ENCODE measurements at places on chromosomes 5 and 9.

- no peak for DNase-seq
Observed at GRCh38 chr5:131224387-131225201, 39.3 kb upstream of the CDC42SE2 start.

- DNase-seq: no peak
Observed at GRCh38 chr5:9537223-9538141, 8.4 kb downstream of the SEMA5A start.

GRCh38 chr5:86320266-86320665, 297.5 kb upstream of the COX7C start:
- DNase-seq: no peak

DNA sequence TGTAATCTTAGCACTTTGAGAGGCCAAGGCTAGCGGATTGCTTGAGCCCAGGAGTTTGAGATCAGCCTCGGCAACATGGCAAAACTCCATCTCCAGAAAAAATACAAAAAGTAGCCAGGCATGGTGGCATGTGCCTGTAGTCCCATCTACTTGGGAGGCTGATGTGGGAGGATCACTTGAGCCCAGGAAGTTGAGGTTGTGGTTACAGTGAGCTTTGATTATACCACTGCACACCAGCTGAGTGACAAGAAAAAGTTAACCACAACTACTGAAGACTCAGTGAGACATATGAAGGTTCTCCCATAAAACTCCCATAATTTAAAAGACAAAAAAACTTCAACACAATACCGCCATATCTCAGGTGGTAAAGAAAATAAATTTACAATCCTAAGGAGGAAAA, 98.0 kb downstream of the NR6A1 start:
- no peak for DNase-seq

DNA sequence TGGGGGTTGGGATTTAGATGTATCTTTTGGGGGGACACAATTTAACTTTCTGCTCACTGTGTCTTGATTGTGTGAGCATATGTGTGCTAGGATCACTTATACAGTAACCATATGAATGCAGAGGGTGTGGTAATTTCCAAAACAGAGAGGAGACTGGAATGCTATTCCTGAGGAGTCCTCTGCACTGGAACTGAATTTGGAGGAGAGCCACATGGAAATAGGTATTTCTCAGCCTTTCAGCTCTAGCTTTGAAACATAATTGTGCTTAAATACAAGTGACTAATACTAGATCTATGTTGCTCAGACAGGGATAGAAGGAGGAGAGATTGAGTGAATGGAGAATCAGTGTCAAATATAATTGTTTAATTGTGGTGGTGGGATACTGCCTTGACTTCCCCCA, 45.5 kb downstream of the FOCAD start:
- DNase-seq: no peak

DNA sequence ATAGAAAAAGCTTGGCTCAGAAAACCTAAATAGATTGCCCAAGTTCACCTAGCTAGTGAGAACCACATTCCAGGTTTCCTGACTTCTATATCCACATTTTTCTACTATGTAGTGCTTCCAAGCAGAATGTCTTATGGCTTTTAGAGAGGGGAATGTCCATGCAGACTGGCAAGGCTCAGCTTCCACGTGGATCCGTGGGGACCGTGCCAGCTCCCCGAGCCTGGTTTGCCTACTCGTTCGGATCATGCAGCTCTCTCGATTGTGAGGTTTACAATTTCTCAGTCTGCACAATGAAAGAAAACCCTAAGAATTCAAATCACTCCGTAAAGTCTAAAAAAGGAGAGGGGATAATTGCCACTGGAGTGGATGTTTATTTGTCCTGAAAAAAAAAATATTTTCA, 256.5 kb upstream of the NR4A3 start:
- no peak for DNase-seq

- DNase-seq: no peak
Observed at GRCh38 chr5:1004461-1005248, 3.9 kb upstream of the NKD2 start.

GRCh38 chr5:137365126-137365865, 133.8 kb downstream of the SPOCK1 start:
- no peak for DNase-seq

DNA sequence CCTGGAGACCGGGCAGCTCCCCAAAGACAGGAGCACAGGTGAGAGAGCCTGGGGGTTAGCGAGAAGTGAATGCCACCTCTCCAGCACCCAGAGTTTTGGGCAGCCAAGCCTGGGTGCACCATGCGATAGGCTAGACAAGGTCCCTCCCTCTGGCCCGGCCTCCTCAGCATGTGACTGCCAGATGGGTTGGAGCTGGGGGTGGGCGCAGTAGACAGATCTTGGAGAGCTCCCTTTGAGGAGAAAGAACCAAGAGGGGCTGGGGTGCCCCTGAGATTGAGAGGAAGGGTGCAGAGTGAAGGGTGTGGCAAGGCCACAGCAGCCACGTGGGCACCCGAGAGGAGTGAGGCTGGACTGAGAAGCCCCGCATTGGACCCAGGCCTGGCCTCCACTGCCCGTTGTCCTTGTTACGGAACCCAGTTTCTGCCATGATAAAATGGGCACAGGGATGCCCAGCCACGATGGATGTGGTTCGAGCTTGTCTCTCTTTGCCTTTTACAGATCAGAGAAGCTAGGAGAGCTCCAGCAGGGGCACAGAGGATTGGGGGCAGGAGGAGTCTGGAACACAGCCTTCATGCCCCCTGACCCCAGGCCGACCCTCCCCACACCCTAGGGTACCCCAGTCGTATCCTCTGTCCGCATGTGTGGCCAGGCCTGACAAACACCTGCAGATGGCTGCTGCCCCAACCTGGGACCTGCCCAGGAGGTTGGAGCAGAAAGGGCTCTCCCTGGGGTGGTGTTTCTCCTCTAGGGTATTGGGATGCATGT, 1.4 kb downstream of the TMEM141 start:
- no peak for DNase-seq
